ENCODE measurements at places on chromosomes 1 and 21.
A peak's percentile ranks its signal among the peaks of the same experiment; 100 is the strongest.

- no peak for DNase-seq
Observed at GRCh38 chr1:151327903-151328674, 873 bp upstream of the PI4KB start.

GRCh38 chr1:180250883-180251509, 20.9 kb downstream of the LHX4 start:
- DNase-seq: no peak

DNA sequence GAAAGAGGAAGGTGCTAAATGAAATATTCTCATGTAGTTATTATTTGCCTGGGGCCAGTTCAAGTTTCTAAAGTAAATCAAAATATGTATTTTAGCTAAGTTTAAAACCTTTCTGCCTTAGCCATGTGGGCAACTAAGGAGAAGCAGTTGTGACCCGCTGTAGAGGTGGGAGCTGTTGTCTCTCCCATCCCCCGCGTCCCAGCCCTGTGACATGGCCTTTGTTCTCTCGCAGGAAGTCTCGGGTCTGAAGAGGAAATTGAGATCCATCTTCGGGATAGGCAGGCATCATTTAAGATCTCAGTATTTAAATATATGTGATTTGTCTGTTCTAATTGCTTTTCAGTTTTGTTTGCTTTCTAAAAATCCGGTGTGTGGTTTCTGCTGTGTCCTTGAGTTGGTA, 121.5 kb downstream of the CAMTA1 start:
- DNase-seq: no peak

- no peak for DNase-seq
Observed at GRCh38 chr1:41842326-41842725, 76.4 kb downstream of the HIVEP3 start.

GRCh38 chr1:193537266-193538002, 351.0 kb upstream of the B3GALT2 start:
- peak; percentile 41 for DNase-seq

- no peak for DNase-seq
Observed at GRCh38 chr1:23953020-23953419, 6.6 kb upstream of the PNRC2 start.

GRCh38 chr1:199297174-199297573, 658.3 kb downstream of the PTPRC start:
- no peak for DNase-seq

DNA sequence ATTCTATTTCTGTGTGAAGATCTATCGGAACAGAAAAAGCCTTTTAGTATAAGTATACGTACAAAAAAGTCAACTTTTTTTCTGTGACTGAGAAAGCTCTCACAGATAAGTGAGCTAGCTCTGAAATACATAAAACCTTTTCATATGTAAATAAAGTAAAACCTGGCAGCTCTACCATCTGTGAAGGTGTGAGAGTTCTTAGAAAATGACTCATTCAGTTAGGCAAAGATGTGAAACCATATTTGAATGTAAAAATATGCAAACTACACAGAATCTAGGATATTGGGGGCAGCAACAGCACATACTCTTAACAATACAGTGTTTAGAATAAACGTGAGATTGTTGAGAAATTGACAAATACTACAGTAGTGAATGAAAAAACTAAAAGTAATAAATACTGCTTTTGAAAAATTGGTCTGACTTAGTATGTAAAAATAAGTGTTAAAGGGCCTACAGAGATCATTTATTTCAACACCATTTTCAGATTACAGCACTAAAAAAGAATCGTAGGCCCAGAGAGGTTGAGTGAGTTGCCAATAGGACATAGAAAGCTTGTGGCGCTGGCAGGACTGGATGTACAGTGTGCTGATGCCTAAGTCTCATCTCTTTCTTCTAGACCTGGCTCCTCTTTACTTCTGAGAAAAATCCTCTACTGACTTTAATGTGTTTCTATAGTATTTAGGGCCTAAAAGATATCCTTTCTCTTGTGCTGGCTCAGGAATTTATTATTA, 19.8 kb downstream of the ATP6V1G3 start:
- DNase-seq: no peak

GRCh38 chr21:34946916-34947534, 102.1 kb downstream of the RUNX1 start:
- DNase-seq: no peak

- DNase-seq: no peak
Observed at GRCh38 chr1:61439234-61439633, 285.7 kb downstream of the TM2D1 start.

GRCh38 chr1:209704584-209704983, at the start of gene HSD11B1:
Gene HSD11B1 (plus strand): TSS chr1:209704846. CDS start chr1:209704943, 97 bp downstream.
- DNase-seq: peak; percentile 75

DNA sequence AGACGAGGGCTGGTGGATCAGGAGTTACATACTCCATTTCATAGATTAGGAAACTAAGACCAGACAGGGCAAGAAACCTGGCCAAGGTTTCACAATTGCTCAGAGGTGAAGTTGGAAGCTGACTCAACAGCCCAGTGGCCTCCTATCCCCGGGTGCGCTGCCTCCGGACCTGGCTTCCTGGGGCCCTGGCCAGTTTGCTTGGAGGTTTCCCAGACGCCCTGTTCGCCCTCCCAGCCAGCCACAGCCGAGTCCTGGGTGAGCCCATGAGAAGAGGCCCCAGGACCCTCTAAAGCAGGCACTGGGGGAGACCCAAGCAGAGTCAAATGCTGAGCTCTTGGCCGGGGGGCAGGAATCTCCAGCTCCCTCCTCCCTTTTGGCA, 180.1 kb downstream of the ZBTB18 start:
- DNase-seq: no peak

DNA sequence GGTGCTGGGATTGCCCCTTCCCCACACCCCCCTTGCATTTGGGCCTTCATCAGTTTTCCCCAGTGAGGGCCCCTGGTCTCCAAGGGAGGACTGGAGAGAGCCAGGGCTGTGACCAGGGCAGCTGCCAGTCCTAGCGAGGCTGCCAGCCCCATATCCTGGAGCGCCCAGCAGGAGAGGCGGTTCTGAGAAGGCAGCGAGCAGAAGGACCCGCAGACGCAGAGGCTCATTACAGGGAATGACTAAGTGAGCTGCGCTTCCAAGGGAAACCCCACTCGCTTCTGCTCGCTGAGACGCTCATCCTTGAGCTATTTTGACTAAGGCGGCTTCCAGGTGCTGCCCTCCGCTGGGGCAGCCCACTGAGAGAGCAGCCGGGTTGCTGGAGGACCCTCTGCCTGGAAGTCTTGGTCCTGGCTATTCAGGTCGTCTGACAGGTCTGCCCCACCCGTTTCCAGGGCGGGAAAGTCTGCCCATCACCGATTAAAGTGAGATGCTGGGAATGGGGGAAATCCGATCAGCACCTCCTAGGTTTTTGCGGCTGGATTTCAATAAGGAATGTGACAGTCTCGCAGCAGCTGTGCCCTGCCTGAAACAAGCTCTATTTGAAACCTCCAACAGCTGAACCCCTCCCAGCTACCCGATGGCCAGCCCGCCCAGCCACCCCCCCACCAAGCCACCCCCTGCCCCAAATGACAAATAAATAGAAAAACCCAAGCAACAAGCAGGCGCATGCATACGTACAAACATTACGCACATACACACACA, 2.8 kb downstream of the KCNN3 start:
- DNase-seq: peak; percentile 36

- no peak for DNase-seq
Observed at GRCh38 chr1:59597420-59598119, 217.2 kb upstream of the HOOK1 start.

GRCh38 chr1:116764466-116764898, 10.3 kb downstream of the CD2 start:
- no peak for DNase-seq

DNA sequence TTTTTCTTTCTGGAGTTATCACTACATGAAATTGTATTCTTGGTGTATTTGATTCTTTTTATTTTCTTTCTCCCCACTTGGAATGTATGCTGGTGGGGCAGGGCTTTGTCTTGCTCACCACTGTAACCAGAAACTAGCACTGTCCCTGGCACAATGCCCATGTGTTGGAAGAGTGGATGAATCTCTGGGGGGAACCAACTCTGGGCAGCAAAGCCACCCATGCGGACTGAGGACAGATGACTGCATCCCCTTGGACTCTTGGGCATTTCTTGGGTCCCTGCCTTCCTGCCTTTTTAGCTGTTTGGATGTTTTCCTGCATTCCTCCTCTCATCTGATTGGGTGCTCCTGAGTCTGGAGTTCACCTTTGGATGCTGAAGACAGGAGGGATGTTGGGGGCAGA, 6.1 kb downstream of the CYP4B1 start:
- no peak for DNase-seq

DNA sequence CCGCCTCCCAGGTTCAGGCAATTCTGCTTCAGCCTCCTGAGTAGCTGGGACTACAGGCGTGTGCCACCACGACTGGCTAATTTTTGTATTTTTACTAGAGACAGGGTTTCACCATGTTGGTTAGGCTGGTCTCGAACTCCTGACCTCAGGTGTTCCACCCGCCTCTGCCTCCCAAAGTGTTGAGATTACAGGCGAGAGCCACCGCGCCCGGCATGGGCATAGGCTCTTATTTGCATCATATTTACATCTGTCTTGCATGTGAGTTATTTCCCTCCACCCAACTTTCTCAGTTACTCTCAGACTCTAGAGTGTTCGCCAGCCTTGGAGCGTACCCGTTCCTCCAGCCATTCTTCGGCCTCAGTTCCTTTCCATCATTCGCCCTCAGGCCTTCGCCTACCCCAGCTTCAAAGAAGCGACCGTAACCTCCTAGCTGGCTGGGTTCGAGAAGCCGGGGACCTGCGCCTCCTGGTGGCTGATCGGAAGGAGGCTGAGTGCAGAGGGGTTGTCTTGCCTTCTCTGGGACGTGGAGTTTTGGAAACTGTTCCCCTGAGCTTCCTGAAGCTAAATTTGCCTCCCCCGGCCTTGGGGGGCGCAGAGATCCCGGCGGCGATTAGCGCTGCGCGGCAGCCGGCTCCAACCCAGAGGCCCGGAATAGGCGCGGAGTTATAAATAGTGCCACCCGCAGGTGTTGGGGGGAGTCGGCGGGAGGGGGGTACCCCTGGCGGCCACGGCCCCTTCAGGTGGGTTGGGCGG, 3.6 kb upstream of the ZBTB7B start:
- no peak for DNase-seq

- no peak for DNase-seq
Observed at GRCh38 chr21:43643193-43643592, 16.1 kb downstream of the HSF2BP start.

GRCh38 chr1:87439821-87440220, 111.1 kb downstream of the LMO4 start:
- DNase-seq: no peak

- DNase-seq: no peak
Observed at GRCh38 chr1:94899756-94900155, 27.2 kb downstream of the CNN3 start.

DNA sequence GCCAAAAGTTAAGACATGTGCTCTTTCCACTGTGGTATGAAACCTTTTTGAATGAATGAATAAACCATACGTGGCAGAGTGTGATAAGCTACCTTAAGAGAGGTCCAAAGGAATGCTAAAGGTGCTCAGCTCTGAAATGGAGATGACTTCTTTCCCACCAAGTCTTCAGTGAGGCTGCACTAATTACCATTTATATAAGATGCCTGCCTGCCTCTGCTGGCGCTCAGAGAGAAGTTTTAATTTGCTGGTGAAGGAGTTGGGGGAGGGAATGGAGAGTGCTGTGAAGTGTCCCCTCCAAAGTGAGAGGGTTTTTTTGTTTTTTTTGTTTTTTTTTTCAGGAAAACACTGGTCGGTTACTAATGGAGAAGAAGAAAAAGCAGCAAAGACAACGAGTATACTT, 559.0 kb downstream of the OMA1 start:
- no peak for DNase-seq

DNA sequence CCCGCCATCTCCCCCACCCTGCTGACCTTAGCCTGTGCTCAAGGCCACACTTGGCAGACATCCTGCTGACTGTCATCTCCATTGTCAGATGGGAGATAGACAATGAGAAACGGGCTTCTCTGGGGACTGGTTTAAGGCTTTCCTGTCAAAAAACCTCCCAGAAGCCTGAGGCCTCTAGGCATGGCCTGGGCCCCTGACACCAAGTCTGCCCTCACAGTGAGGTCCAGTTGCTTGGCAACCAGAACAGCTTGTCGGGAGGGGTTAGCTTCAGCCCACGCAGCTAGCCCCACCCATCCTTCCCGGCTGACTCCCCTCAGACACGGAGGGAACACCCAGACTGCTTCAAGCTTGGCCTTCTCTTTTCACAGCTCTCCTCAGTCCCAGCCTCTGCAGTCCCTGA, 11.0 kb downstream of the PLEKHA6 start:
- DNase-seq: no peak

DNA sequence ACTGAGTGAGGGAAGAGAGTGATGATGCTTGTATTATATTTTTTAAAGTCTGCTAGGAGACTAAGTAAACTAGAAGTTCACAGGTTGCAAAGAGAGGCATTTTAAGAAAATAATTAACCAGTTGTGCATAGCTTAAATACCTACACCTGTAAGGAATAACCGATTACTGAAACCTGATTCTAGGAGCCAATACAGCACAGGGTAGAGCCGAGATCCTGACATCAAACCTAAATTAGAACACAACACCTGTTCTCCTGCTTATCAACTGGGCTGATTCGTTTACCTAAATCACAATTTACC, 54.8 kb downstream of the EPRS1 start:
- DNase-seq: no peak

DNA sequence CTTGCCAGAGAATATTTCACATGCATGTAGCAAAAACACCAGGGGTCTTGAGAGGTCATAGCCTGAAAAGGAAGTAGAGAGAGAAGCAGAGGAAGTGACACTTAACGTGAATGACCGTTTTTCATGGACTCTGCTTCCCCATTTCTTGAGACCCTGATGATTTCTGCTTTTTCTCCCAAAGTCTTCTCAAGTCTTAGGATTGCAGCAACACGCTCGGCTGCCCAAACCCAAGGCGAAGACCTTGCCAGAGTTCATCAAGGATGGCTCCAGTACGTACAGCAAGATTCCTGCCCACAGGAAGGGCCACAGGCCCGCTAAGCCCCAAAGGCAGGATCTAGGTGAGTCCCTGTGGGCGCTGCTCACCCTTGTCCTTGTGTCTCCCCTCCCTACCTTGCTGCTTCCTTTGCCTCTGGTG, 12.8 kb downstream of the THEMIS2 start:
- DNase-seq: peak; percentile 91

DNA sequence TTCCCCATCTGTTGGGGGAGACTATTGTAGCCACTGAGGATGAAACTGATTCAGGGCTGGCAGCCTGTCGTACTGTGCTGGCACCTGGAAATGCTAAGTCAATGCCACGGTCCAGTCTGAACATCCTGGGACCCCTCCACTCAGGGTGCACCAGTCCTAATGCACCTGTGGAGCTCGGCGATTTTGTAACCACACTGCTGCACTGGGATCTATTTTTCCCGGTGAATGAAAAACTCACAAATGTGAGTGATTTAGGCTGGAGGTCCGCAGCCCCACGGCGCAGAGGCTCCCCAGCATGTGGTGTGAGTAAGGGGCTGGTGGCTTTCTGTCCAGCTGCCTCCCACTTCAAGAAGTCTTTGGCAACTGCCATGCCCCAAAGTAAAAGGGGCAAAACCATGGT, 35.5 kb downstream of the SETD4 start:
- DNase-seq: no peak

DNA sequence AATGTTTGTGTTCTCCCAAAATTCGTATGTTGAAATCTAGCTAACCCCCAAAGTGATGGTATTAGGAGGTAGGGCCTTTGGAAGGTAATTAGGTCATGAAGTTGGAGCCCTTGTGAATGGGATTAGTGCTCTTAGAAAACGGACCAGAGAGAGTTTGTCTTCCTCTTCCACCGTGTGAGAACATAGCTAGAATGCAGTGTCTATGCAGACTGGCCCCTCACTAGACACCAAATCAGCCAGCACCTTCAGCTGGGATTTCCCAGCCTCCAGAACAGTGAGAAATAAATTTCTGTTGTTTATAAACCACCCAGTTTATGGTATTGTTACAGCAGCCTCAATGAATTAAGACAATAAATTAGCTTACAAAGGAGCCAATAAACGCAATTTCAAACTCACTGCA, 58.0 kb downstream of the KIAA0319L start:
- no peak for DNase-seq

All from inflammatory macrophage treated with lipopolysaccharide for 1 hour (primary cell).